Pancreas (tissue), 10 donors: ENCODE measurements at places on chromosomes 7 and 10. TPM values are rescaled to one million over a fixed set of nuclear protein-coding genes. Genes with fewer than 3 reads are reported as not detected.

- DNase-seq: no peak
- no peak overlapping the region for H3K27ac ChIP-seq
- no peaks in the 10 kb centered on the region for H3K36me3 ChIP-seq
- peaks cover 3% of the 10 kb centered on the region for H3K4me1 ChIP-seq
- no peak overlapping the region for H3K4me3 ChIP-seq
These were observed 48.0 kb downstream of the ZNF467 start for GRCh38 chr7:149725426-149725821.

- H3K36me3 ChIP-seq: no peaks in the 10 kb centered on the region
- H3K27ac ChIP-seq: no peak overlapping the region
- DNase-seq: no peak
- no peaks in the 10 kb centered on the region for H3K27me3 ChIP-seq
These were observed 165.4 kb downstream of the ADAM12 start for GRCh38 chr10:126222736-126223511.

GRCh38 chr7:104552102-104552501 lies 223.7 kb downstream of the LHFPL3 start:
- no peaks in the 10 kb centered on the region for H3K4me1 ChIP-seq
- no peaks in the 10 kb centered on the region for H3K36me3 ChIP-seq
- H3K27ac ChIP-seq: no peak overlapping the region

DNA sequence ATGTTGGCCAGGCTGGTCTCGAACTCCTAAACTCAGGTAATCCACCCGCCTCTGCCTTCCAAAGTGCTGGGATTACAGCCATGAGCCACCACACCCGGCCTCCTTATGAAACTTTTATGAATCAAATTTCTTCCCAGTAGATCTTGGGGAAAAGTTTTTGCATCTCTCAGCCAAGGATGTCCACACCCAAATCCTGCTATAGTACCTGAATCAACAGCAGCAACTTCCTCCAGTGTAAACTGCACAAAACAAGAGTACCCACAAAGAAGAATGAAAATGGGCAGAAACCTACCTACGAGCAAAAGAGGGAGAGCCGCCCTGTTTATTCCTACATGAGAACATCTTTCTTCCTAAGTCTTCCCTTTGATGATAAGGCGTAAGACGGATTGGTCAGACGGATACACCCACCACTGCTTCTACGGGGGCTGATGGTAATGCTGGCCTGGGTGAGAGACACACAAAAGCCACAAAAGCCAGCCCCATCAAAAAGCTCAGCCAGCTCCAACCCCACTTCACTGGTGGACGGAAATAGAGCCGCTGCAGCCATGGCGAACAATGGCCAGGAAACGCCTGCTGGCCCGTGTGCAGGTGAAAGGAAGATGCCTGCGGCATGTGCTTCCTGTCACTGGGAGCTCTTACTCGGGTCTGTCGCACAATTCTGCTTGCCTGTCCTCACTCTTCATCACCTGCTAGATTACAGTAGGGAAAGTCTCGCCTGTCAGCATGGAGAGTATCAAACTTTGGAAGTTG lies 10.4 kb downstream of the JCAD start:
- no peaks in the 10 kb centered on the region for H3K36me3 ChIP-seq
- no peaks in the 10 kb centered on the region for H3K4me1 ChIP-seq

DNA sequence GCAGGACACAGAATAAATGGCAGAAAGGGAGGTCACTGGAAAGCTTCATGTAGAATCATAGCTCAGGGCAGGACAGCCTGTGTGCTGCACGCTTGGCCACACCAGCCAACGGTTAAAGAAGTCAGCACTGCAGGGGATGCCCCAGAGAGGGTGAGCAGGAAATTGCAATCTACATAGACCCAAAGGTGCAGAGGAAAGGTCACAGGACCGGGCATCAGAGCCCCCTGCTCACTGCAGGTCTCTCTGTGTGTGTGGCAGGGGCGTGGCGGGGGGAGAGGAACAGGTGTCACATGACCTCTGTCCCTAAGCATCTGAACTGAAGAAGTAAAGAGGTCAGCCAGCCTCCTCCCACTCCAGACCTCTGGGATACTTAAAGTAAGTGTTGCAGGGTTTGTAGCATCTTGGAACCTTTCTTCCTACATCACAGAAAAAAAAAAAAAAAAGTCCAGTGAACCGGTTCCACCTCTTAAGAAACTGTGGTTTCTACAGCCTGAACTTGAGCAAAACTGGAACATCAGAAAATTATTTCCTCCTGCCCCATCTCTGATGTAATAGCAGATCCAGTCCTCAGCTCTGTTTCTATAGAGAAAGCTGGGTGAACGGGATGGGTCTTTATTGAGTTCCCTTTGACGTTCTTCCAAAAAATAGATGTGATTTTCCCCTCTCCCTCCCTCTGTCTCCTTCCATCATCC lies 64.3 kb downstream of the RGS10 start:
- no peak overlapping the region for H3K27ac ChIP-seq
- H3K4me1 ChIP-seq: no peaks in the 10 kb centered on the region
- H3K36me3 ChIP-seq: no peaks in the 10 kb centered on the region
- no peak overlapping the region for H3K4me3 ChIP-seq
- no peak for DNase-seq

DNA sequence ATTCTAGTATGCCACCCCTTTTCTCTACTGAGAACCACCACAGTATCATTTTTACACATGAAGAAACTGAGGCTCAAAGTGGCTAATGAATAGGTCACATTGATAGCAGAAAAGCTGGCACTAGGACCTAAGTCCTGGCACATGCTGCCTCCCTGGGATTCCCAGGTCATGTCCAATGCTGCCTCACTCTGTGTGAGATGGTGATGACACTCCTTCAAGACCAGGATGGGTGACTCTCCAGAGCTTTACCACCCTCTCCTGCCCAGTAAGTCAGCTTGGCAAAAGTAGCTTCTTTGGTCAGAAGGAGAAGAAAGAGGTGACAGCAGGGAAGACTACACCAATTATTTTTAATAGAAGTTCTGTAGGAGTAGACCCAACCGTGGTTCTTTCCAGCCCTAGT lies 13.3 kb upstream of the AKR1B10 start:
- no peak overlapping the region for H3K4me3 ChIP-seq
- no peak for DNase-seq
- no peak overlapping the region for H3K27ac ChIP-seq
- H3K36me3 ChIP-seq: no peaks in the 10 kb centered on the region
- no peaks in the 10 kb centered on the region for H3K4me1 ChIP-seq
- no peaks in the 10 kb centered on the region for H3K27me3 ChIP-seq

DNA sequence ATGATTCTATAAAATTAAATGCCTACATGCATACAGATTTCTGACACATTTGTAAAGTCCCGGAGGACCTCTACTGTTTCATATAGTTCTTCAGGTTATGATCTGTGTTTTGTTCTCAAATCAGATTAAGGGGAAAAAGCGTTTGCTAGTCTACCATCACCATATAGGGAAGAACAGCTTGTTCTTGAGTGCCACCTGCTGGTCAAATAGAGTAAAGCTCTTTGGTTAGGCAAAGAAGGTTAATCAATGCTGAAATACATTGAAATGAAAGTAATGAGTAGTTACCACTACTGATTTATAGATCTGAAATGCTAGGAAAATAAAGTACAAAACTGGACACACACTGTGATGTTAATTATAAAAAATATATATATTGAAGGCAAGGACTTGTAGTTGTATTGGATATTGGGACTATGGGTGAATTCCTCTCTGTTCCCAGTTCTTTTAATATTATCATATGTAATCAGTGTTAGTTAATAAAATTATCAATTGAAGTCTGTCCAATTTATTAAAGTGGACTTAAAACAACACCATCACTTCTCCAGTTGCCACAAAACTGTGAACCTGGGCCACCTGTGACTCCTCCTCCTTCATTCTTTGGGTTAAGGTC lies 72.6 kb upstream of the PDLIM1 start:
- H3K4me3 ChIP-seq: no peak overlapping the region
- no peak overlapping the region for H3K27ac ChIP-seq
- no peaks in the 10 kb centered on the region for H3K36me3 ChIP-seq
- H3K27me3 ChIP-seq: no peaks in the 10 kb centered on the region
- DNase-seq: no peak

GRCh38 chr7:106254525-106255116 lies 30.2 kb downstream of the NAMPT start:
- no peak overlapping the region for H3K4me3 ChIP-seq
- H3K4me1 ChIP-seq: no peaks in the 10 kb centered on the region
- no peak for DNase-seq
- H3K27me3 ChIP-seq: no peaks in the 10 kb centered on the region
- peaks cover 17% of the 10 kb centered on the region for H3K36me3 ChIP-seq

GRCh38 chr7:33757563-33758165 lies 147.7 kb upstream of the BMPER start:
- no peak for DNase-seq
- H3K27me3 ChIP-seq: no peaks in the 10 kb centered on the region
- no peaks in the 10 kb centered on the region for H3K4me1 ChIP-seq
- no peaks in the 10 kb centered on the region for H3K36me3 ChIP-seq
- no peak overlapping the region for H3K4me3 ChIP-seq

- DNase-seq: no peak
- H3K27ac ChIP-seq: no peak overlapping the region
- no peaks in the 10 kb centered on the region for H3K4me1 ChIP-seq
- no peaks in the 10 kb centered on the region for H3K27me3 ChIP-seq
These were observed 142.9 kb upstream of the AHR start for GRCh38 chr7:17155529-17155928.

GRCh38 chr7:128733278-128733645 lies 5.9 kb upstream of the CALU start:
- no peaks in the 10 kb centered on the region for H3K4me1 ChIP-seq
- no peaks in the 10 kb centered on the region for H3K36me3 ChIP-seq
- DNase-seq: no peak

DNA sequence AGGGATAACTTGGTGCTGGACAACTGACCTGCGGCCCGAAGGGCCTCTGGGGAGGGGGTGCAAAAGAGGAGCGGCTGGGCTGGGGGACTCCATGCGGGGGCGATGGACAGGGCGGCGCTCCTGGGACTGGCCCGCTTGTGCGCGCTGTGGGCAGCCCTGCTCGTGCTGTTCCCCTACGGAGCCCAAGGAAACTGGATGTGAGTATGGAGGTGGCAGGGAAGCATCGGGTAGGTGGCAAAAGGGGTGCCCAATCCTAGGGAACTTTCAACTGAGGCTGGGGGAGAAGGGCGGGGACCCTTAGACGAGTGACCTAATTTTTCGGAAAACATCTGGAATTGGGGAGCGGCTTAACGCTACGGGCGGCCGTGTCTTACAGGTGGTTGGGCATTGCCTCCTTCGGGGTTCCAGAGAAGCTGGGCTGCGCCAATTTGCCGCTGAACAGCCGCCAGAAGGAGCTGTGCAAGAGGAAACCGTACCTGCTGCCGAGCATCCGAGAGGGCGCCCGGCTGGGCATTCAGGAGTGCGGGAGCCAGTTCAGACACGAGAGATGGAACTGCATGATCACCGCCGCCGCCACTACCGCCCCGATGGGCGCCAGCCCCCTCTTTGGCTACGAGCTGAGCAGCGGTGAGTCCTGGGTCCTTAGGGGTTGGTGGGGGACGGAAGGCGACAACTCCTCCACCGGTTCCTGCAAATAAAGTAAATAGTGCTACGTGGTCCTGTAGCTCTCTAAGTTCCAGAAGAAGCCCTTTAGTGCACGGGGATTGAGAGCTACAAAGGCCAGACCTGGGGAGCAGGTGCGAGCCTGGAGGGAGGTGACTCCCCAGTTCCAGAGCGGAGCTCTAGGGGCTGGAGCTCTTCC lies 622 bp downstream of the WNT16 start:
- peaks cover 12% of the 10 kb centered on the region for H3K4me1 ChIP-seq
- no peak overlapping the region for H3K27ac ChIP-seq
- H3K27me3 ChIP-seq: peaks cover 6% of the 10 kb centered on the region
- peak overlapping the region; percentile 2 for H3K4me3 ChIP-seq
- peak; percentile 68 for DNase-seq

GRCh38 chr10:78335691-78336401 lies 302.2 kb downstream of the RPS24 start:
- H3K36me3 ChIP-seq: no peaks in the 10 kb centered on the region
- no peaks in the 10 kb centered on the region for H3K27me3 ChIP-seq
- DNase-seq: no peak
- H3K4me1 ChIP-seq: no peaks in the 10 kb centered on the region

GRCh38 chr10:5470062-5470751 lies 29.2 kb downstream of the CALML5 start:
- no peak overlapping the region for H3K27ac ChIP-seq
- peaks cover 8% of the 10 kb centered on the region for H3K4me1 ChIP-seq
- H3K36me3 ChIP-seq: no peaks in the 10 kb centered on the region
- no peaks in the 10 kb centered on the region for H3K27me3 ChIP-seq
- no peak overlapping the region for H3K4me3 ChIP-seq

DNA sequence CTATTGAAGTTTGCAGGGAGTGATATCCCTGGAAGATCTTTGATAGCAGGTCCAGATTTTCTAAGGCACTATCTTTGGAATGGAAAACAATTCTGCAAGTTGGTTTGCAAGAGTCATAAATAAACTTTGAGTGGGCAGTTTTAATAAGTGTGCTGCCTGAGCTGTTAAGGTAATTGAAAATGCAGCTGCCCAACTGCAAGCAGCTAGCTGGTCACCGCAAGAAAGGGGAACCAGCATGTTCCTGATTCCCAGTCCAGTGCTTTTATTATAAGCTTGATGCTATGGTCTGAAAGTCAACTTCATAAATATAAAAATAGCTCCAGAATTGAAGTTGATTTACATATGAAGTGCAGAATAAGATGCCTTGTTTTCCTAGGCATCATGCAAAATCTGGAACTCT lies 308.4 kb downstream of the ZNF248 start:
- no peak overlapping the region for H3K27ac ChIP-seq
- no peaks in the 10 kb centered on the region for H3K4me1 ChIP-seq
- DNase-seq: no peak
- H3K4me3 ChIP-seq: no peak overlapping the region
- H3K27me3 ChIP-seq: no peaks in the 10 kb centered on the region
- no peaks in the 10 kb centered on the region for H3K36me3 ChIP-seq

- peaks cover 4% of the 10 kb centered on the region for H3K4me1 ChIP-seq
- H3K4me3 ChIP-seq: no peak overlapping the region
- no peak overlapping the region for H3K27ac ChIP-seq
- no peaks in the 10 kb centered on the region for H3K36me3 ChIP-seq
- H3K27me3 ChIP-seq: no peaks in the 10 kb centered on the region
These were observed 23.4 kb downstream of the VWA2 start for GRCh38 chr10:114262496-114262895.

- H3K27me3 ChIP-seq: no peaks in the 10 kb centered on the region
- peaks cover 10% of the 10 kb centered on the region for H3K4me1 ChIP-seq
- no peak for DNase-seq
- no peak overlapping the region for H3K4me3 ChIP-seq
- H3K36me3 ChIP-seq: no peaks in the 10 kb centered on the region
- H3K27ac ChIP-seq: no peak overlapping the region
These were observed 35.5 kb downstream of the ADRA2A start for GRCh38 chr10:111112333-111112732.

DNA sequence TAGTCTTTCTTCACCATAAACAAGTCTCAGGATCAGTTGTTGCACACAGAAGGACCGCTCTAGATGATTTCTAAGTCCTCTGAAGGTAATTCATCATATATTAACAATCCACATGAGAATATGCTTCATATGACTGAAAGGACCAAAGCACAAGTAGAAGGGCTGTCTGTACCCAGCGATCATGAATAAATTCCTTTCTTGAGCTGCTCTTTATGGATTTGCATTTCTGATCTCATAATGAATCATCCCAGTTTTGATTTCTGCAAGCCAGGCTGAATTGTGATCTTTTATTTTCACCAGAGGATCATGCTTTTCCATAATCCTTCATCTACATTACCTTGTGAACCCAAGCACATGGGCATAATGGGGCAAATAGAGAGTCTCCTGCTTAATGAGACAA lies 675.6 kb downstream of the MAGI2 start:
- DNase-seq: no peak
- no peak overlapping the region for H3K4me3 ChIP-seq
- H3K36me3 ChIP-seq: no peaks in the 10 kb centered on the region
- no peaks in the 10 kb centered on the region for H3K4me1 ChIP-seq
- no peaks in the 10 kb centered on the region for H3K27me3 ChIP-seq

The DIP2C gene
- 7.6 TPM for total RNA-seq

The EIF5AL1 gene
- 0.35 TPM for total RNA-seq

The TMEM196 gene
- total RNA-seq: 0.87 TPM

The LLCFC1 gene
- total RNA-seq: not detected

The PON1 gene
- 0.51 TPM for total RNA-seq

The PRF1 gene
- 0.16 TPM for total RNA-seq

The TMEM60 gene
- 8.0 TPM for total RNA-seq

The OR2A12 gene
- total RNA-seq: not detected
